ENCODE measurements at places on chromosomes 5 and 9. TPM values are rescaled to one million over a fixed set of nuclear protein-coding genes. Genes with fewer than 3 reads are reported as not detected.

DNA sequence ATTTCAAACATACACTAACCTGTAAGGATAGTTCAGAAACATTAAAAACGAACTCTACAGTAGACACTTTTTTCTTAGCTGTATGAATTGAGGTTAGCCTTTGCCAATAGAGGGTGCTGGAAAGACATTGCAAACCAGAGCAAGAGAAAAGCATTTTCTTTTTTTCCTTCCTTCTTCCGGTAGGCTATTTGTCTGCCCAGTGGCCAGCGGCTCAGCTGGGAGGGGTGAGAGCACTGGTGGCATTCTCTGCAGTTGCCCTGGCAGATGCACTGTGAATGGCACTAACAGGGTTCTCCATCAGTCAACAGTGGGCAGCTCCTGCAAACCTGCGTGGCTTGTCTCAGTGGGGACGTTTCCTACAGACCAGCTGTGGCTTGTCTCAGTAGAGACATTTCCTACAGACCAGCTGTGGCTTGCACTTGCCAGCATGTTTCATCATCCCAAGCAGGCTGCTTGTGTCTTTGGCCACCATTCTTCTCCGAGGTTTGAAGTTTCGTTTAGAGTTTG is 984.5 kb upstream of the CDH18 start:
- peak; percentile 85 for DNase-seq

- no peak for DNase-seq
These were observed 245.4 kb downstream of the FBXL17 start for GRCh38 chr5:108136493-108136892.

DNA sequence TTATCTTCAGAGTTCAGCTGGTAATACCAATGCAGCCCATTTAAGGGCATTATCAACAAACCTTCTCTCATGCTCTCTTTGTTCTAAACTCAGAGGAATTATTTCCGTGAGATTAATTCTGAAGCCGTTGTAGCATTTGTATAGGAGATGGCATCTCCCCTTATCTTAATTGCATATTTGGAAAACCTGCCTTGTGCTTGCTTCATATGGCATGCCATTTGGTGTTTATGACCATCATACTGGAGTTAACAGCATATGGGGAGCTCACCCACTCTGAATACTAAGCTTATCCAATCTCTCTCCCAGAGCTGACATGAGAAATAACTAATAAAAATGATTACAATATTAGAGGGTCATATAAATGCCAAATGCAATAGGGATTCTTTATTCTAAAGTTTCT is 243.2 kb downstream of the BRINP1 start:
- DNase-seq = no peak

DNA sequence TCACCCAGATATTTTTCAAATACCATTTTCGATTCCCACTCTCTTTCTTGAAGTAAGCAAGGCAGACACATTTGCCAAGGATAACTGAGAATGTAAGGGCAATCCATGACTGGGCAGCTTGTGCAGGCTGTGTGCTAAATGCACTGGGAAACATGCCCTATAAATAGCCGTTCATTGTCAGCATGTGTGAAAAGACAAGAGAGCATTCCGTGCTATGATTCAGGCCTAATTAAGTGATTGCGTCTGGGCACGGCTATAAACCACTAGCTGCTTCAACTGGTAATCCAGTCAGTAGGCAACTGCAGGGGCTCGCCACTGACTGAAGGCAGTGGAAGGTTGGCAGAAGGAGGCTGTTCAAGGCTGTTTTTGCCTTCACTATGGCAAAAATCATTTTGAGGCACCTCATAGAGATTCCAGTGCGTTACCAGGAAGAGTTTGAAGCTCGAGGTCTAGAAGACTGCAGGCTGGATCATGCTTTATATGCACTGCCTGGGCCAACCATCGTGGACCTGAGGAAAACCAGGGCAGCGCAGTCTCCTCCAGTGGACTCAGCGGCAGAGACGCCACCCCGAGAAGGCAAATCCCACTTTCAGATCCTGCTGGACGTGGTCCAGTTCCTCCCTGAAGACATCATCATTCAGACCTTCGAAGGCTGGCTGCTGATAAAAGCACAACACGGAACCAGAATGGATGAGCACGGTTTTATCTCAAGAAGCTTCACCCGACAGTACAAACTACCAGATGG is at the start of gene HSPB3:
HSPB3 (plus strand) TSS at position 287 of the 745 bp plus-strand sequence; CDS start at position 378, 91 bp downstream.
- peak; percentile 74 for DNase-seq

DNA sequence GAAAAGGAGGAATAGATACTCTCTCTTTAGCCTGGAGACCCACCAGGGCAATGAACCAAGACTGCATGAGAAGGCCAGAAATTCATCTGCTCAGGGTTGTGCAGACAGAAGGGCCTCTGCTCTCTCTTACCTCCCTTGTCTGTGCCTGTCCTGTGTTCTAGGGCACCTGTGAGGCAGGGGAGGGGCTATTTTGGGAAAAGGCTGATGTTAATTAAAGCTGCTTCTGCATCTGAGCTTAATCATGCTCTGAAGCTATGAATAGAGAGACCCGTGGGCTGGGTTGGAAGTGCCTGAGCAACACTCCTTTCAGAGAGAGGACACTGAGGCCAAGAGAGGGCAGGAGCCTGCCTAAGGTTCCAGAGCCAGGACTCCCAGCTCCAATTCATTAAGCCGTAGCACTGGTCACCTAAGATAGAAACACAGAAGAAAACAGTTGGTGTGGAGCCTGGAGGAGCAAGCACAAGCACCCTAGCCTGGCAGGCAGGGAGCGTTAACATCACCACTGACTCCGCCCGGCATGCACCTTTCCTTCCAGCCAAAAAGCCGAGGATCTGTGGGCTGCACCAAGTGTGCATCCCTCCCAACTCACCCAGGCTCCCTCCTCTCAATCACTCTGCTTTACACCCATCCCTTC is 31.4 kb upstream of the STING1 start:
- no peak for DNase-seq

- DNase-seq = no peak
These were observed 1.3 kb upstream of the HSPA4 start for GRCh38 chr5:133050521-133050920.

Gene INSL4
- total RNA-seq = not detected

Data from cardiac muscle cell (in vitro differentiated cells and primary cell).